ENCODE measurements at places on chromosomes 7 and 10.

DNA sequence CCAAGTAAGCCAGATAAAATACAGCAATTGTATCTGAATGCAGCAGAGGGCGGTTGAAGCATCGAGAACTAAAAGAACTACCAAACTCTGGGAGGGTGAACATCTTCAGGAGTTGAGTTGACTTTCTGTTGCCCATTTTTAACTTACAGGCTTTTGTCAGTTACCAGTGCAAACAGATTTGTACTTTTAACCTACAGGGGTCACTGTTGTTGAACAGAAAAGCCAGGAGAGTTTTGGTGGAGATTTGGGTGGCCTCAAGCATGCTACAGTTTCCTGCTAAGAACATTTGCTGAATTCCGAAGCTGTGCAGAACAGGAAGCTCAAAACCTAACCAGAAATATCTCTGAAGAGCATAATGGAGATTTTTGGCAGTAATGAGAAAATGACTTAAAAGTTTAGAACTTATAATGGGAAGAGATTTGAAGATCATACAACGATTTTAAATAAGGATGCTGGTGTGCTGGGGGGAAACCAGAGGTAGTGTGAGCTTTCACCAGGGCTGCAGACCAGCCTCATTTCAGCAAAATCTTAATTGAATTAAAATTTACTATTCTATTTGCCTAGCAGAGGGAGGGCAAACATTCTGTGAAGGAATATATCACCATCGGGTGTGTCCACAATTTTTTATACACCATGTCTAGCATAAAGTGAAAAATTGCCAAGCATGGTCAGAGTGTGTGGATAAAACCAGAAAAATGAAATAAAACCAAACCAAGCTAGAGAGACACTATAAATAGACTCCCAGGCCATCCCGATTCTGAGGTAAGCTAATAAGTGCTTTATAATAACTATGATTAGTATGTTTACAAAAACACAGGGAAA lies 208.6 kb upstream of the CCDC6 start:
- DNase-seq, result no peak

GRCh38 chr7:29764227-29764626 lies 42.1 kb upstream of the WIPF3 start:
- no peak for DNase-seq

GRCh38 chr7:12557282-12557681 lies 13.2 kb upstream of the SCIN start:
- DNase-seq, result no peak

GRCh38 chr10:59558066-59558465 lies 151.6 kb downstream of the SLC16A9 start:
- DNase-seq, result no peak

DNA sequence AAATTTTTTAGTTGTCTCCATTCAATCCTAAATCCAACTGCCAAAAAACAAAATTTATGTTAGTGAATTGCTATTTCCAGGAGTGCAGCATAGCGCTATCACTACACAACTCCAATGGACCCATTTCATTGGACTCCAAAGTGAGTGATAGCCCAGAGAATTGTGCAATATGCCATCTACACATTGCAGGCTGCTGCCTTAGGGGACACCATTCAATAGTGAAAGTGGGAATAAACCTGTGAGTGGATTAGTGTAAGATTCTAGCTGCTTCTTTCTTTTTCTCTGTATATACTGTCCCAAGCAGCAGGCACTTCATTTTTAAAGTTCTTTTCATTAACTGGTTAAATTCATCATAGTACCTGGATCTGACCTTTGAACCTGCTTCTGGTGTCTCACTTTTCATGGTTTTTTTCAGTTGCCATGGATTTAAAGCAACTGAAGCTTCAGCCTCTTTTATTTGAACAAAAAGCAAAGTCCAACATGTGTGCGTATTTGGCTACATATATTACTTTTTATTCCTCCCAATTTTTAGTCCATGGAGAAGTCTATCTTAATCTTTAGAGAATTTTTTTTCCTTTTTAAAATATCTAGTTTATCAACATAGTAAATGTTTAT lies 97.3 kb downstream of the DGKB start:
- no peak for DNase-seq

DNA sequence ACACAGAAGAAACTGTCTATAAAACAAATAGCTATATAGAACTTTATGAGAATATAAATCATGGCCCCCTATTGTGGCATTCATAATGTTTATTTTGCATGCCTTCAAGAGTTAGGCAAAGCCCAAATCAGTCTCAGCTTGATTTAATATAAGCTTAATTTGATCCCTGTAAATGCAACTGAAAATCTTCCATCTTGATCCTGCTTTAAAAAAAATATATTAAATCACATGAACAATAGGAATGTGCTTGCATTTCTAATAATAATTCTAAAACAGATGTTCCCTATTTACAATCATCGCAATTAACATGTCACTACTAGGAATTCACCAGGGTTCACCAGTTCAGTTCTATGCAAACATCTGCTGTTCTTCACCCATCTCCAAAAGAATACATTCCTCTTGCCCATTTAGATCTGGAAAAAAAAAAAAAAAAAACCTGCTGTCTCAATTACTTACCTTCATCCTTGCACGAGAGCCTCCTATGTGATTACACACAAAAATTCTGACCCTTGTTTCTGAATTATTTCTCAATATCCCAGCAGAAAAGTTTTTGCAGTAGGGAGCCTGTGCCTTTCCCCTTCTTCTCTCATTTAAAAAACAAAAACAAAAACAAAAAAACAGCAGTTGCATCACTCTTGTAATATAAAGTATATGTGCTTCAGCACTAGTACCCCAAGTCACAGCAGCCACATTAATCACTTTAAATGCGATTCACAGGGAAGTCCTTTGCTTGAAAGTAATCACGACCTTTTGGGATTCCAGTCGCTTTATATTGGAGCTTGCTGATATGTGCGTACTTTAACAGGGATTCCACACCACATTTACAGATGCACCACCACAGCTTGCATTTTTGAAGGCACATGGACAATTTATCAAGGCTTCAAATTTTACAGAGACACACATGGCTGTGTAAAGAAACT lies 194.8 kb upstream of the KMT2E start:
- DNase-seq, result no peak

Data from ureter (tissue), 1 donor.